ENCODE measurements at places on chromosomes 11 and 22. TPM values are rescaled to one million over a fixed set of nuclear protein-coding genes. Genes with fewer than 3 reads are reported as not detected.

Gene AIFM3
- 0.65 TPM for total RNA-seq

Gene NOX4
- 11.6 TPM for total RNA-seq

Gene RBMXL2
- 0.14 TPM for total RNA-seq

Gene MOV10L1
- 0.12 TPM for total RNA-seq

Gene TRPM5
- total RNA-seq = not detected

Gene GRAP2
- 0.14 TPM for total RNA-seq

Gene FGF19
- total RNA-seq = not detected

Gene MUC5AC
- not detected for total RNA-seq

Gene ADAMTS15
- total RNA-seq = 2.4 TPM

Gene LRRN4CL
- not detected for total RNA-seq

Gene MB
- not detected for total RNA-seq

Gene LARGE2
- 2.5 TPM for total RNA-seq

Gene TSSK2
- total RNA-seq = not detected

Gene HBG1
- not detected for total RNA-seq

Gene PLA2G6
- 5.6 TPM for total RNA-seq

Gene MYOD1
- not detected for total RNA-seq

Gene C22orf31
- total RNA-seq = not detected

Gene KCNA4
- not detected for total RNA-seq

Gene KLHL35
- 3.3 TPM for total RNA-seq

Gene MS4A12
- not detected for total RNA-seq

All from epithelial cell of proximal tubule (primary cell).